Pancreas (tissue), 10 donors: ENCODE measurements at places on chromosomes 3 and 15.
A peak's percentile ranks its signal among the peaks of the same experiment; 100 is the strongest.

DNA sequence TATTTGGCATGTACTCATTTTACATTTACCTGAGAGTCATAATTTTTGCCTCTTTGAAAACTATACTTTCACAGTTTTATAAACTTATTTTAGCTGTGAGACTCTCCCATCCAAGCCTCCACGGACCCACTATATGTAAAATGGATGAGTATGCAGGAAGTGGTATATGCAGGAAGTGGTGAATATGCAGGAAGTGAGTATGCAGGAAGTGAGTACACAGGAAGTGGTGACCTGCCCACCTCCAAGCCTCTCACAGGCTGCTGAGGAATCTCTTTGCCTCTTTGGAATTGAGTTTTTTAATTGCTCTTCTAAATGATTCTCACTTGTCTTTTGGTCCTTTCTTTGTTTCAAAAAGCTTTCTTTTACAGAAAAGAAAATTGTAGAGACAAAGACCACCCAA lies 85.2 kb downstream of the KBTBD8 start:
- DNase-seq = no peak

GRCh38 chr15:62059816-62060112 lies 483 bp downstream of the VPS13C start:
- DNase-seq = no peak

- DNase-seq = no peak
Observed at GRCh38 chr3:53630547-53630946, 136.1 kb downstream of the CACNA1D start.

DNA sequence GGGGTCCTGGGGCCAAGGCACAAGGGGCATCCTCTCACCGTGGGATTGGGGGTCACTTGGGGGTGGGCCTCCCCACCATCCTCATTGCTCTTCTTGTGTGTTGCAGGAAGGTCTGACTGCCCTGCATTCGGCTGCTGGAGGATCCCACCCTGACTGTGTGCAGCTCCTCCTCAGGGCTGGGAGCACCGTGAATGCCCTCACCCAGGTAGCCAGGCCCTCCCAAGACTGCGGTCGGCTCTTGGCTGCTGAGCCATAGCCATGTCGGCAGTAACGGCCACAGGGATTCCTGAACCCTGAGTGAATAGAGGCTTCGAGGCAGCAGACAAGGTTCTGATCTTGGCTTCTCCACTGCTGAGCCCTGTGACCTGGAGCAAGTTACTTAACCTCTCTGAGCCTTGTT lies 19.7 kb downstream of the ANKDD1A start:
- DNase-seq = no peak

- DNase-seq = no peak
Observed at GRCh38 chr3:61233746-61234145, 17.5 kb downstream of the FHIT start.

- no peak for DNase-seq
Observed at GRCh38 chr3:138946663-138947494, at the start of the genes FOXL2 and FOXL2NB. FOXL2 (minus strand) TSS chr3:138947137; CDS start chr3:138946722, 415 bp downstream. FOXL2NB (plus strand) TSS chr3:138947217; CDS start chr3:138947365, 148 bp downstream.

DNA sequence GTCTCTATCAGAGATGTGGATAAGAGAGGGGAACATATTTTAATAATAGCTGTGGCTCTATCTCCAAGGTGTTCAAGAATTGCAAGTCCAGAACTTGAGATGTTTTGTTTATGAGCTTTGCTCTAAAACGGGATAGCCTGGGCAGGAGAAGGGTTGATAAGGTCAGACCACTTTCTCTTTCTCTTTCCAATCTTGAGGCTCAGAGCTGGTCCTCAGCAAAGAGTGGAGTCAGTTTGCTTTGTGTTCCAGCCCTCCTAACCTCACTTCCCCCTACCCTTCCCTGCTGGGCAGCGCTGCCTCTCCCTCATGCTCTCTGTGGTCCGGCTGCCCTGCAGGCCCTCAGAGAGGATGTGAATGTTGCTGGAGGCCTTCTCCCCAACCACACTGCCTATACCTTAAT lies 13.8 kb downstream of the KLHL6 start:
- no peak for DNase-seq

GRCh38 chr3:119582178-119582577 lies 2.9 kb downstream of the ADPRH start:
- no peak for DNase-seq

DNA sequence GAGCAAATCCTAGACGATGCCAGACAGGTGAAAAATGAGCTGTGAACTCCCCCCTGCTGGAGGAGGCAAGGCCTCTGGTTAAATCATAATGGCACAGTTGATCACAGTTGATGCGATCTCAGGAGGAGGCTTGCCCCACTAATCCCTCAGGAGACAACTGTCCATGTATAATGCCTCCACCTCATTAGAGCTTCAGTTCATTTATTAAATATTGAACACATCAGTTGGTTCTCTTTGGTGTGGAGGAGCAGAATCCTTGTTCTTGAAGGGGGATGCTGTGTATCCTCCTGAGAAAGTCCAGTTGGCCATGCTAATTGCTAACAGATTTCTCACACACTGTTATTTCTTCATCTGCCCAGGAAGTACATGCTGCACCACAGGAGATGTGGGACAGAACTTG lies 290.5 kb downstream of the IGSF11 start:
- no peak for DNase-seq

DNA sequence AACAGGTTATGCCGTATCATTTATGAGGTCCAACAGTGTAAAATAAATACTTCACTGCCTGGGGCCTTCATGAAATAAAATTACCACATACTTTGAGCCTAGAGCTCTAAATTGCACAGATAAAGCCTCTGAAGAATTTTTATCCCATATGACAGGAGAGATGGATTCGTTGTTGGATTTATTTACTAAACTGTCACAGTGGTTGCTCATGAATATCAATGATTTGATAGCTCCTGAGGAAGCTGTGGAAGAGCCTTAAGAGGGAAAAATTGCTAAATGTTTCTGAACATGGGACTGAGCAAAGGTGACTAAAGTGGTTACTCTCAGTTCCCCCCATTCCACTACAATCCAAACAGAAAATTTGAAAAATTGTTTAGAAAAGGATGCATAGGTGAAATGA lies 558.9 kb upstream of the IL12A start:
- no peak for DNase-seq

DNA sequence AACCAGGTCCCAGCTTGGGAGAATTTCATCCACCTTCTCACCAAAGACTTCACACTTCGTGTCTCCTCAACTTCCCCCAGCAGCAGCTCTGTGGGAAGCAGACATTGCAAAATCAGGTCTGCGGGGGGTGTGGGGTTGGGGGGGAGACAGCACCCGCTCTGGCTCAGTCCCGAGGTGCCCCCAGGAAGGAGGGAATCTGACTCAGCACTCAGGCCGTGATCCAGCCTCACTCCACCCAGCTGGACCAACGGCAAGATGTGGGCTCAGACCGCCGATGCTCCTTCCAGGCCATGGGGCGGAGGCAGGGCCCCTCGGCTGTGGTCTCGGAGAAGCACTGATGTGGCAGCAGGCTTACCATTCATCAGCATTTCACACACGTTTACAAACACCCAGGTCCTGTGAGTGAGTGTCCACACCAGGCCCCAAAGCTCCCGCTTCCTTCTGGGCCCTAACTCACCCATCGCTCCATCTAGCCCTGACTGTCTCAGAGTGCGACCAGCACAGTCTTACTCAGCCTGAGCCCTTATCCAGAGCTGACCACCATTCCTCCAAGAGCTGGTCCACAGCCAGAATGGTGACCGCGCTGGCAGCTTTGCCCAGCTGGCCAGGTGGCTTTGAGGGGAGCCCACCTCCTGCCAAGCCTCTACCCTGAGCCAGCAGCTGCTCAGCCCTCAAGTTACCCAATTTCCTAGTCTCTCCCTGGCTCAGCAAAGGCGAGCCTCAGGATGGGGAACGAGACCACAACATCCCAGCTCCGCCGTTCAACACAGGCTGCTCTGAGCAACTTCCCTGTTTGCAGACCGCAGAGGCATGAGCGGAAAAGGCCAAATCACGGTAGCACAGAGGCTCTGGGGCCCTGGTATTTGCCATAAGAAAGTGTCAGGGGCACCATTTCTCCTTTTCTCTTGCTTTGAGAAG lies 3.3 kb downstream of the STAB1 start:
- DNase-seq = peak; percentile 57

- DNase-seq = no peak
Observed at GRCh38 chr15:94080989-94081605, 150.3 kb upstream of the MCTP2 start.

DNA sequence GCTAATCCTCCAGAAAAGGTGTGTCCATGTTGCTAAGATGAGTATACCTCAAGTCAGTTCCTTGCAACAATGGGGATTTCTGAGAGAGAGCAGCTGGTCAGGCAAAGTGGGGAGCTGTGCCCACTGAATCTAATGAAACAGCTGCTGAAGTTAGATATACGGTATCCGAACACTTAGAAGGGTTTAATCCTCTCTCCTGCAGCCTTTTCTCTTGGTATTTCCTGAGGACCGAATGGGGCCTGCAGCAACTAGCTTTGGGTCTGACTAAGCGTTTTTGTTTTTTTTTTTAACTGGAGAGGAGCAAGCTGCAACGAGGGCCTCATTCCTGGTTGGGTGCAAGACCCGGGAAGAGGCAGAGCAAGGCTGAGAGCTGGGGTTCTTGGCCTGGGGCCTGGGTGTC lies 37.6 kb upstream of the BNC1 start:
- no peak for DNase-seq

GRCh38 chr3:188006726-188007393 lies 147.1 kb upstream of the LPP start:
- DNase-seq = peak; percentile 43

- DNase-seq = no peak
Observed at GRCh38 chr3:179991883-179992282, 44.9 kb downstream of the PEX5L start.

- DNase-seq = no peak
Observed at GRCh38 chr3:15665510-15666150, 64.1 kb downstream of the BTD start.

- no peak for DNase-seq
Observed at GRCh38 chr3:54426381-54426780, 304.0 kb downstream of the CACNA2D3 start.

DNA sequence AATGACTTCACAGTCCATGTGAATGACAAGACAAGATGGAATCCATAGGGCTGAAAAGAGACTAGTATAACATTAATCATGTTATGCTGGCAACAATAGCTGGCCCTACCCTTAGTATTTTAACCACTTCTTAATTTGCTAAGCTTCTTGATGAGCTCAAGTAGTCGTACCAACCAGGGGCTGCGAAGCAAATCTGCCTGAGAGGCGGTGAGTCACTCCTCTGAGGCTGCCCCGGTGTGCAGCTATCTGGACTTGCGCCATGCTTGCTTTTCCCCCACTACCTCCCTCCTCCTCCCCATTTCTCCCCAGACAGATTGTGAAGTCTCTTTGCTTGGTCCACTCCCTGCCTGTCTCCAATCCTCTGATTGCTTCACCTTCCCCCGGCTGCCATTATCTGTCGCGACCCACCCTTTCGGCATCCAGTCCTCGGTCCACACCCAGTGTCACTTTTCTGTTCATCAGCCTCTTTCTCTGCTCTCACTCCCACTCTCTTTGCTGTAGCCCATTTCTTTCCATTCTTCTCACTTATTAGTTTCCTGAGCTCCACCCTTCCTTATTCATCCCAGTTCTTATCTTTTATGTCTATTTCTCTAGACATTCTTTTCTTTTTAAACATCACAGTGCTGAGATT lies 42.7 kb downstream of the DUT start:
- DNase-seq = no peak

DNA sequence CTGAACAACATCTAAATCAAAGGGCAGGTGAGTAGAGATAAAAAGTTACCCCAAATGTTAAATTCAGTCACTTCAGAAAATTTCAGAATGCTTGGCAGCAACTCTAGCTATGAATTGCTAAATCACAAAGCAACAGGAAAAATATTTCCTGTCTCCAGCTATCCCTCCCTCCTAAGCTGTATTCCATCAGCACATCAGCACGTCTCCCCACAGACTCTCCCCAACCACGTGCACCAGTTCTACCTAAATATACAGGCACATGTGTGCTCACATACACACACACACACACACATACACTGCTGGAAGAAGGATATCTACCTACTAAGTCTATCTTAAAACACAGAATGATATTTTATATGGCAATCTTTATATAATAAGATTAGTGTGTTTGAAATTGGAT lies 177.1 kb upstream of the ARHGEF26 start:
- DNase-seq = no peak

DNA sequence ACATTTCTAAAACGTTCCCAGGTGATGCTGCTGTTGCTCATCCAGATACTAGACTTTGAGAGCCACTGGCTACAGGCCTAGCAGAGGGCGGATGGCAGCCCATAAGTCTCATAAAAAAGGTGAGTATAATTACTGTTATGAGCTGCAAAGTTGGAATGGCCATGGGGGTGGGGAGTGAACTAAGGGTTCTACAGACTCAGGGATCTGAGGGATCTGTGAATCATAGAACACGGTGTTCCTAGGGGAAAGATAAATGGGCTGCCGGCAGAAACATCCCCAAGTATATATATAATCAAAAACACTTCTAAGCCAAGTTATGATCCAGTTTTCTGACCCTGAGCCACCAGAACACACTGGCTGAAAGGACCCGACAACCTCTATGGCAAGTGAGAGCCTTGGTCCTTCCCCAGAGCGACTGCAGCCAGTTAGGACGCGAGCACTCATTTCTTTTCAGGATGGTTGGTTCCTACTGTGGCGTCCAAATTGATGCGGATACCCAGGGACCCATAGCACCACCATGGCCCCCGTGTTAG lies 7.9 kb upstream of the SYNM start:
- DNase-seq = no peak

GRCh38 chr15:61049028-61049427 lies 180.1 kb downstream of the RORA start:
- DNase-seq = no peak

DNA sequence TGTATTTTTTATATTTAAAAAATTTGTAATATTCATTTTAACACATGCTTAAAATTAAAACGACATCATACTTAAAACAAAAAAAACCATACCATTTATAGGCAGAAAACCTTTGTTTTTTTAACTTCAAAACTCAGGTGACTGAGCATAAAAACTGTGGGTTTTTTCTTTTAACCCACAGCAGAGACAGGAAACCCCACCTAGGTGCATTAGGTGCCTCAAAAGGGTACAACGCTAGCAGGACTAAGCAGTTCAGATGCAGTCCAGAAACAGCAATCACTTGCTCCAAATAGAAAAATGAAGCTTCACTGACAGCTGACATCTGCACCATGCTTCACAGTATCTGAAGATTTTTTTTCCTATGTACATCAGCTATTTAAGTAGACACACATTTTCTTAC lies 52.3 kb downstream of the GLB1 start:
- no peak for DNase-seq

GRCh38 chr3:141643391-141643790 lies 94.7 kb upstream of the RNF7 start:
- no peak for DNase-seq

DNA sequence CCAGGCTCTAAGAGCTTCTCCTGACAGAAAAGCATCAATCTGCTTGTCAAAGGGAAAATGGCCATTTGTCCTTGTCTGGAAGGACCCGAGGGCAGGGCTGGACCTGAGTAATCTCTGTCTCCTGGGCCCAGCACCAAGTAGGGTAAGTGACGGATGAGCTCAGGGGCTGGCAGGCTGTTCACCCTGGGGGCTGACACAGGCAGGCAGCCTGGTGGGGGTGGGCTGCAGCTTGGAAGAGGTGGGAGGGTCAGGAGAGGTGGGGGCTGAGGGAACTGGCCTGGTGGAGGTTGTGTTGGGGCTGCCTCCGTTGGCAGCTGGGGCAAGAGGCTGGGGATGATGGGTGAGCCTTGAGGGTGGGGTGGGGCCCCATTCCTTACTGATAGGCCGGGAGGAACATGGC lies 42.3 kb upstream of the ADPGK start:
- no peak for DNase-seq

- no peak for DNase-seq
Observed at GRCh38 chr3:116254541-116254940, 190.7 kb downstream of the LSAMP start.
